Chondrocyte (in vitro differentiated cells): ENCODE measurements at places on chromosomes 2 and 18. TPM values are rescaled to one million over a fixed set of nuclear protein-coding genes. Genes with fewer than 3 reads are reported as not detected.

POMC gene
- not detected in 3 replicates for total RNA-seq

DNER gene
- total RNA-seq, result not detected in 3 replicates

RAB17 gene
- total RNA-seq, result 0.25 to 0.95 TPM (median 0.68 TPM) in 3 replicates

LRP1B gene
- total RNA-seq, result 0.03 to 0.65 TPM (median 0.25 TPM) in 3 replicates

LONRF2 gene
- 1.7 to 1.8 TPM (median 1.7 TPM) in 3 replicates for total RNA-seq

DNA sequence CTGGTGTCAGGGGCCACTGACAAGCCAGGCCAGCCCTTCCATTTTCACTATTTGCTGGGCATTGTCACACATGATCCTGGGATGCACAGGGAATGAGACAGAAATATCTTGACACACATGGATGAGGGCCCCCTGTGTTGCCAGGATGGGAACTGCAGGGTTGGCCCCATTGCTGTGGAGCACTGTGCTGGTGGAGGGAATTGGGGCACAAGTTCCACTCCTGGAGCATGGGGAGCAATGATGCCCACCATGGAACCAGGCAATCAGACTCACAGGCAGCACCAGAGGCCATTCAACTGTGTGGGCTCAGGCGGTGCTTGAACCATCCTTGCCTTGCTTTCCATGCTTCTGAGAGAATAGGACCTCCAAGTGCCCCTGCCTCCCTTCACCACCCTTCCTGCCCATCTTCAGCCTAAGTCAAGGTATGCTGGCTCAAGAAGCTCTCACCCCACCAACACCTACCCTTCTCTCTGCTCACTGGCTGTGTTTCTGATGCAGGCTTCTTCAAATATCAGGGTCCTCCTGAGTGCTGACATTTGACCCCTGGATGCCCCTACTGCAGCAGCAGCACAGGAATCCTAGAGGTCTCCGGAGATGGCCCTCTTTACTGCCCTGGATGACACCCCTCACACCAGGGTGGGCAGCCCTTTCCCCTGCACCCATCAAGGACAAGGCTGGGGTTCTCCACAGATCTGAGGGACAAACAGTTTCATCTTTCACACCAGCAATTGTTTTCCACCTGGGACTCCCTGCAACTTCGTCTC lies 11.0 kb downstream of the ADRA2B start:
- no peak for DNase-seq

GRCh38 chr2:37563375-37564015 lies 107.9 kb downstream of the CDC42EP3 start:
- DNase-seq, result no peak

- no peak for DNase-seq
Measured at GRCh38 chr18:59690996-59691395, 6.2 kb downstream of the CCBE1 start.

DNA sequence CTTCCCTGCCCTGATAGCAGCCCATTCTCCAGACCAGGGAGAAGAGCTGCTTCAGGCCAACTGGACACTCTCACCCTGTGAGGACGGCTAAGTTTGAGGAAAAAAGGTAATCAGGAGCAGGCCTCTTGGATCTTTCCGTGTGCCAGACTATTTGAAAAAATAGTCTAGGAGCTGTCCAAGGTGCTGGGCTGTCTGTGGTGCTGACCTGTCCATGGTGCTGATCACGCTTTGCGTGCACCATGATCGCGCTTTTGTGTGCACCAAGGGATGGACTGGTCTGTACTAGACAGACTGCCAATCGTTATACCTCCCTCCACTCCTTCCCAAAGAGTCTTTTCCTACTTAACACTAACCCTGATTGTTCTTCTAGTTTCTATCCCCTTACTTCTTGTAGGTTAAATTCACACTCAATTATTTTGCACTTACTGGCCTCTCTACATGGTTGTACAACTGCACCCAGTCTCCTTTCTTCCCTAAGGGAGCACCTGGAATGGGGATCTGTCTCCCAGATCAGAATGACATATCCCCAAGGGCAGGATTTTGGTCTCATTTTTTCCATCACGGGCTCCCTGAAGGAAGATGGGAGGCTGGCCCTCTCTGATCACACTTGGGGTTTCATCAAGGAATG lies 295.4 kb downstream of the CELF4 start:
- peak; percentile 41 for DNase-seq

DNA sequence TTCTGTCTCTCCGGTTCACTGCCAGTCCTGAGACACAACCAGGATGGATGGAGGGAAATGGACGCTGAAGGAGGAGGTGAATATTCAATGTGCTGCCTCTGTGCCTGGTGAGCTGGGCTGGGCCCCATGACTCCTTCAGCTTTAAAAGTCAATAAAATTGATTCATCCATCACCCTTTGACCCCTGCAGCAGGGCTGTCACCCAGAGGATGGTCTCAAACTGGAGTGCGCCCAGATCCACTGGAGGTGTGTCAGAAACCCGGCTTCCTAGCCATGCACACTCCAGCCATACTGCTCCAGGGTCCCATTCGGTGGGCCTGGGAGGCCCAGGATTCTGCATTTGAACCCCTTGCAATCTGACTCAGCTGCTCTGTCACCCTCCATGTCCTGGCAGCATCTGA lies 94.1 kb upstream of the BOD1L2 start:
- DNase-seq, result no peak

DNA sequence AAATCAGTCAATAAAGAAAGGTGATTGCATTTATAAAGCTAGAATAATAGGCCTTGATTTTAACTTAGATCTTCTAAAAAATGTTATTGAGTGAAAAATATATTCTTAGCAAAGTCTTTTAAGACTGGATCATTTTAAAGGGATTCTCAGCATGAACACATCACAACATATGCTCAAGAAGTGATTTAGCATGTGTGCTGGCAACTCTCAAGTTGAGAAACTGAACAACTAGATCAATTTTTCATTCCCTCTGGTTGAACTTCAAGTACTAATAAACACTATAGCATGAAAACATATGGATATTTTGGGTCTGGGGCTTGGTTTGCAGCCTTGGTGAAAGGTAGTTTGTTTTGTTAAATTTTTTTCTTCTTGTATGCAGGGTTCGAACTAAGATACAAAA lies 107.8 kb upstream of the PNPT1 start:
- no peak for DNase-seq

DNA sequence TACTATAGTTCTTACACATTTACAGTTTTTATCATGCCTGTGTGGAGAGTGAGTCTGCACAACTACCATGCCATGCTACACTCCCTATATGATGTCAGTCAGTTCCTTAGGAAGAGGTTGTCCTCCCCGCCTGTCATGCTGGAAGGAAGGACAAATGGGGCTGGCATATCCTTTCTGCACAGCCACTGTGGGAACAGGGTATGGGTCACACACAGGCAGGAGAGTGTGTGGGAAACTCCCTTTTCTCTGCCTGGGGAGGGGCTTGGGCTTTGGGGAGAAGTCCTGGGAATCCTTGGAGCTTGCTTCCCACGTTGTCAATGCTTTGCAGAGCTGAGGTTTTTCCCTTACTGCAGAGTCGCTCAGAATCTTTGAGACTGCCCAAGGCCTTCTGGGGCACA lies 232.1 kb downstream of the PRKCE start:
- DNase-seq, result no peak

- DNase-seq, result no peak
Measured at GRCh38 chr2:58449286-58450010, 208.3 kb upstream of the FANCL start.

GRCh38 chr2:172710584-172711047 lies 25.0 kb upstream of the RAPGEF4 start:
- DNase-seq, result no peak

DNA sequence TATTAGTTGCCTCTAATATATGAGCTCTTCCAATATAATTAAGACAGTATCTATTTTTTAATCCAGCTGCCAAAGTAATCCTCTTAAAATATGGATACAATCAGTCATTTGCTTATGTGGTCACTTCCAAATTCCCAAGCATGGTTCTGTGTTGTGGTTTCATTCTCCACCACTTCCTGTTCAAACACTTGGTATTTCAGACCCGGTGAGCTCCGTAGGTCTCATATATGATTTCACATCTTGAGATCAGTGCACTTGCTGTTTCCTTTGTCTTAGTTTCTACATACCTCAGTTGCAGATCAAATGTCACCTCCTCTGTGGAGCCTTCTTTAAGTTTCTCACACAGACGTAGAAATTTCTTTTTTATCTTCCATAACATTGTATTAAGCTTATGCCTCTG lies 254.2 kb downstream of the KCNS3 start:
- DNase-seq, result no peak

- DNase-seq, result no peak
Measured at GRCh38 chr18:37572736-37573135, 7.1 kb upstream of the CELF4 start.

DNA sequence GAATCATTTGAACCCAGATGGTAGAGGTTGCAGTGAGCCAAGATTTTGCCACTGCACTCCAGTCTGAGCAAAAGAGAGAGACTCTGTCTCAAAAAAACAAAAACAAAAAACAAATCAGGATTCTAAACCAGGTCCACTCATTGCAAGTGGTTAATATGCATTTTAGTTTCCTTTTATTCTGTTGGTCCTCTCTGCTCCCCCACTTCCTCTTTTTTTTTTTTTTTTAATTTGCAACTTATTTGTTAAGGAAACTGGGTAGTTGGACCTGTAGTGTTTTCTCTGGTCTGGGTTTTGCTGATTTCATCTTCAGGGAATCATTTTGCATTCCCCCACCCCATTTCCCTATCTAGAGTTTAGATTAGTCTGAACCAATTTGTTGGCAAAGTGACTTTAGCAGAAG lies 14.0 kb downstream of the FER1L5 start:
- DNase-seq, result no peak

GRCh38 chr2:176136374-176137251 lies 7.1 kb downstream of the HOXD8 start:
- DNase-seq, result no peak

DNA sequence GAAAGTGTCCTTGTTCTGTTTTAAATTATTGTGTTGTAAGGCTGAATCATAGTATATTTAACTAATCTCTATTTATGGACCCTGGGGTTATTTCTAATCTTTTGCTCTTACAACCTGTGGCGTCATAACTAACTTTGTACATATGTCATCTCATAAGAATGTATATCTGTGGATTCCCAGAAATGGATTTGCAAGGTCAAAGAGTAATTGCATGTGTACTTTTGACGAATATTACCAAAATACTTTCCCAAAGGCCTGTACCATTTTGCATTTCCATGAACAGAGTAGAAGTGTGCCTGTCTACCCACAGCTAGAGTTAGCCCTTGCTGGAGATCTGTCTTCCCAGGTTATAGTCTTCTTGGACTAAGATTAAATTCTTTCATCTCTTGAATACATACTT lies 42.8 kb downstream of the SEMA4F start:
- DNase-seq, result no peak

DNA sequence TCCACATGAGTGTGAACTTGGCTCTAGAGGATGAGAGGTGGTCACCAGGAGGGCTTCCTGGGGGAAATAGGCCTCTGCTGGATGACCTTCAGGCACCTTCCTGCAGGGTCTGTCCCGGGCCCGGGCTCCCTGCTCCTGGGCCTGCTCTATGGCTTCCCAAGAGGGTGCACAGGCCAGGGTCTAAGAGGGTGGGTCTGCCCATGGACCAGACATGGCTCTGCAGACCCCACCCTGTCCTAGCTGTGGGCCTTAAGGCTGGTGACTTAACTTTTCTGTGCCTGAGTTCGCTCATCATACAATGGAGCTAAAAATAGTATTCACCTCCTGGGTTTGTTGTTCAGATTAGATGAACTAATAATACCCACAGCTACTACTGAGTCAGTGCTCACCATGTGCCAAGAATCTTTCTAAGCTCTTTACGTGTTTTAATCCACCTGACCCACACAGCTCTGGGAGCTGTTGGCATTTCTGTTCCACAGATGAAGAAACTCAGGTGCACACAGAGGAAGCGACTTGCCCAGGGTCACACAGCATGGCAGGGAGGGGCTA lies 14.4 kb downstream of the INHBB start:
- no peak for DNase-seq

DNA sequence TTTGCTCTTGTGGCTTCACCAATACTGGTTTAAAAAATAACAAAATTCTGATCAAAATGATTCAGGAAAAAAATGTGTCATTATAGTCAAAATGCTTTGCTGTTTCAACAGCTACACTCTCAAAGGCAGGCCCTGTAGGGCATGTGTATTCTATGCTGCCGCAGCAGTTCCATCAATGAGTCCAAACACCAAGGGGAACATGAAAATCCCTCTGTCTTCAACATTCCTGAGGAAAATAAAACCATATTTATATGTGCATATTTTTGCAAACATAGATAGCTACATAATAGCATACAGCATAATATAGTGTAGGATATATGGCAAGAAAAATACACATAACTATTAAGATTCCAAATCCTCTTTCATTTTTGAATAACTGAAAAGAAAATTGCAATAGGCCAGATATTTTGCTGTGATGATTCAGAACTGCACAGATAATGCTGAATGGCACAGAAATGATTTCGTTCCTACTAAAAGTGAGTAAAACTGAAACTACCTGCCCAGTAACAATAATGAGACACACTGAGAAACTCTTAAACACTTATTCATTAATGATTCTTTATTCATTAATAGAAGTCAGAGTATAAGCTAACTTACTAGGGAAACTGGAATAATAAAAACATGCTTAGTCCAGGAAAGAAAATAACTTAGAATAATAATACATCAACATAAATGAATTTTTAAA lies 343.8 kb downstream of the SUCLG1 start:
- DNase-seq, result no peak

GRCh38 chr18:33583901-33584300 lies 5.9 kb downstream of the ASXL3 start:
- no peak for DNase-seq

- no peak for DNase-seq
Measured at GRCh38 chr2:111944531-111945210, 46.3 kb downstream of the MERTK start.

DNA sequence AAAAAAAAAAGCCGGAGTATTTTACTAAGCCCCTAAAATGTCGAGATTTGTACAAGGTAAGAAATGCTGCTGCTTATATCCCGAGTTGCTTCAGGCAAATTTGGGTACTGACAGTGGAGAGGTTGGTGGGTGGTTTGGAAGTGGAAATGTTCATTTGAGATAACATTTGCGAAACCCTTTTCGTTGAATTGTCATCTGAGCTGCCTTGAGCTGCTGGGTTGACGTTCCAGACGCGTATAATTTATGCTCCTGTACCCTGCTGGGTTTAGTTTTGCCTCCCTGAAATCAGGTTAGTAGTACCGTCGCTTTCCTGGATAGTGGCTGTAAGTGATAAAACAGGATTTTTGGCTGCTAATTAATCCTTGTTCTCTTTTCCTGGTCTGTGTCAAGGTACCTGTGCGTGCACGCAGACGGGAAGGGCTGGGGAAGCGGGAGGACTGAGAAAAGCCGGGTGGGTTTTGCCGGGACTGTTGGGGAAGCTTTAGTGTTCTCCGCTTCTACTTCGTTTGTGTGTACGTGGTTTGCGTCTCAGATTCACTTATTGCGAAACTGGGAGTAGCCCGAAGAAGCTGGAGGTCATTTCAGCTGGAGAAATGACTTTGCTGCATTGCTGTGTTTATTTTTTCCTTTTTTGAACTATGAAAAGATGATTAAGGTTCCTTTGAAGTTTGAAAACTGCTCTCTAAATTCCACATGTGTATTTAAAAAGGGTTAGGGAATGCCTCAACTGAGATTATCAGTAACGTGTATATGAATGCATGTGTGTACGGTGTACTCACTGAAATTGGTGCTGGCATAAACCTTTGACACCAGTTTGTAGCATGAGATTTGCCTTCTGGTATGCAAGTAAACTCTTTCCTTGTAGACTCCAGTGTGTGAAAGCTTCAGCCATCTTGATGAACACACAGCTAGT lies 709 bp downstream of the UGP2 start:
- DNase-seq, result no peak
